ENCODE measurements at places on chromosomes 2 and 18.
A peak's percentile ranks its signal among the peaks of the same experiment; 100 is the strongest.

- DNase-seq: no peak
Measured at GRCh38 chr2:207601774-207602173, 23.4 kb downstream of the METTL21A start.

DNA sequence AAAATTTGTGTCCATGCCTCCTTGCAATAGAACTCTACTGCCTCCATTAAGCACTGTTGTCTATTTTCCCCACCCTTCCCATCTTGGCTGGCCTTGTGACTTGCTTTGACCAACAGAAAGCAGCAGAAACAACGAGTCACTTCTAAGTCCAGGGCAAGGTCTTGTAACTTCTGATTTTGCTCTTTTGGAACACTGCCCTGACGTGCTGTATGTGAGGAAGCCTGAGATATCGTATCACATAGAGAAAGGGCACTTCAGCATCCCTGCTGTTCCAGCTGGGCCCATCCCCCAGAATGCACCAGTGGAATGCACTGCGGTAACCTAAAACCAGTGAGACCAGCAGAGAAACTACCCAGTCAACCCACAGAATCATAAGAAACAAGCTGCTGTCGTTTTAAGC lies 28.1 kb downstream of the NCKAP1 start:
- DNase-seq: no peak

- DNase-seq: no peak
Measured at GRCh38 chr2:163732727-163733126, 3.1 kb downstream of the FIGN start.

DNA sequence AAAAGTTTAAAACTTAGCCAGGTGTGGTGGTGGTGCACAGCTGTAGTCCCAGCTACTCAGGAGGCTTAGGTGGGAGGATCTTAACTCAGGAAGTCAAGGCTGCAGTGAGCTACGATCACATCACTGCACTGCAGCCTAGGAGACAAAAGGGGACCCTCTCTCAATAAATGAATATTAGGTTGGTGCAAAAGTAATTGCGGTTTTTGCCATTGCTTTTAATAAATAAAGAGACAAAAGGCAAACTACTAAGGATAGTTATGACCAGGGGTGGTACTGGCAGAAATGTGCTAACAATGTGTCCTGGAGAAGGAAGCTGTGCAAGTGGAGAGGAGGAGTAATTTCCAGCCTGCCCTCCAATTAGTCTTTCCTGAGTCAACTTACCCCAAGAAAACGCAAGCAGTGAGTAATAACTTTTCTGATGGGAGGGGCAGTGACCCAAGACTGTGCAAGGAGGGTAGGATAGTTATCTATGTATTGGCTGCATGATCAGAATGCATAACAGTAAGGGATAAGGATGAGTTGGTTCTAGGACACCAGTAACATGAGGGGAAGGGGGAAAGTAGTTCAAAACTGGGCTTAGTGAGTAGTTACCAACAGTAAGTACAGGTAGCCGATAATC lies 1.5 kb downstream of the EXOC6B start:
- no peak for DNase-seq

GRCh38 chr2:11406958-11407381 lies 59.0 kb downstream of the E2F6 start:
- peak; percentile 60 for DNase-seq

GRCh38 chr2:157336137-157337010 lies 10.8 kb upstream of the ERMN start:
- DNase-seq: peak; percentile 79

DNA sequence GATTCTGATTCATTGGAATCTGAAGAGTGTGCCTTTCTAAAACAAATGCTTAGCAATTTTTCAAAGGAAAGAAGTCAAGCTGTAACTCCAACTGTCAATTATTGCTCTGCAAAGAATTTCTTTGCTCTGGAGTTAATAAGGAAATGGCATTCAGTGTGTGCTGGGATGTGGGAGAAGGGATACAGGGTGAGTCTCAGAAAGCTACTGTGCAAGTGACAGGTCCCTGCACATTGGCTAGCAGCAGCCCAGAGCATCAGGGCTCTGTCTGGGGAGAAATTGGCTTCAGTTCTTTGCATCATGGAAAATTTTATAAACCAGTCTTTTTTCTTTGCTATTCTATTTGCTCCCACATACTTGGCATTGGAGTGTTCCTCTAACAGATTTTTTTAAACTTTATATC lies 1.1 kb upstream of the SYT4 start:
- no peak for DNase-seq

DNA sequence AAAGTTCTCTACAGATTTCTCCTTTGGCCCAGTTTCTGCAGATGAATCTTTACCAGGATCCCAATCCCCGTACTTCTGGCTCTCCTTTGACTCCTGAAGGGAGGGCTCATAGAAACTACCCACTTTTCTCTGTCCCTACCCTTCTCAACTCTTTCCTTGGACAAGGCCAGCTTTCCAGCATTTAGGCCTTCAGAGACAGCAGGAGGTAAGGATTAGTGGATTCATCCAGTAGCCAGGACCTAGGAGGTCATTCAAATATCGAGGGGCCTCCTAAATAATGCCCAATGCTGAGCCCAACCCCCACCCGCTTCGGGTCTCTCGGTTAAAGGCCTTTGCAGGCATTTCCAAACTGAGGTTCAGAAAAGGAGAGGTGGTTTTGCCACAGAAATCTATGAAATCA lies 4.8 kb upstream of the ZNF532 start:
- no peak for DNase-seq

GRCh38 chr2:206410714-206411113 lies 32.6 kb upstream of the ADAM23 start:
- no peak for DNase-seq

GRCh38 chr2:71727562-71727961 lies 274.2 kb downstream of the DYSF start:
- DNase-seq: no peak

GRCh38 chr2:201769666-201770373 lies 10.9 kb downstream of the ALS2 start:
- no peak for DNase-seq

GRCh38 chr2:218501665-218502064 lies 66.5 kb downstream of the USP37 start:
- DNase-seq: no peak

GRCh38 chr18:46720521-46720920 lies 36.3 kb downstream of the ST8SIA5 start:
- no peak for DNase-seq

DNA sequence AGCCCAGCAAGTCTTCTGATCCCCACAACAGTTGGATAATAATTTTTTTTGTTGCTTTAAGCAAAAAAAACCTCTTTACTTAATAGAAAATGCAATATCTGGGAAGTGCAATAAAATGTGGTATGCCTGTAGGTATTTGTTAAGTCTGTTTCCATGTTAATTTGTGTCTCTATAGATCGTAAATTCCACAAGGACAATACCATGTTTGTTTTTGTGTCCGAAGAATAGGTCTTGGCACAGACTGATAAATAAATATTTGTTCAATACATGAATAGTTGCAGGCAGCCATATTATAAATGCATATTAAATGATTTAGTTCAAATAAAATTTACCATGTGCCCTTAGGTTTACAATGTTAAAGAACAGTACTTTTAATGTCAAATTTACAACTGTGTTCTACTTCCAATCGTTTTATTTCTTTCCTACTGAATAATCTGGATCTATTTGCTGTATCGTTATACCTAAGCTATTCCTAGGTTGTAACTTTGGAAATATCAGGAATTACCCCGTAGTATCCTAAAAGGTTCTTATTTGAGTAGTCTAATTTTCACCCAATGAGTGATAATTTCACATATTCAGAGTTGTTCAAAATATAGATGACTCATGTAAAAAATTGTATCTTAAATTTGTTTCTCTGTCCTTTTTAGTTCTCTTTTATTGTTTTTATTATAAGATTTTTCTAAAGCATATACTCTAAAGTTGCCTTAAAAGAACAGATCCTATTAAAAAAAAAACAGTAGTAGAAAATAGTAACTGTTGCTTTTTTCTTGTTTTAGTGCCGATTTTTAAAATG lies 151.8 kb downstream of the EHBP1 start:
- no peak for DNase-seq

DNA sequence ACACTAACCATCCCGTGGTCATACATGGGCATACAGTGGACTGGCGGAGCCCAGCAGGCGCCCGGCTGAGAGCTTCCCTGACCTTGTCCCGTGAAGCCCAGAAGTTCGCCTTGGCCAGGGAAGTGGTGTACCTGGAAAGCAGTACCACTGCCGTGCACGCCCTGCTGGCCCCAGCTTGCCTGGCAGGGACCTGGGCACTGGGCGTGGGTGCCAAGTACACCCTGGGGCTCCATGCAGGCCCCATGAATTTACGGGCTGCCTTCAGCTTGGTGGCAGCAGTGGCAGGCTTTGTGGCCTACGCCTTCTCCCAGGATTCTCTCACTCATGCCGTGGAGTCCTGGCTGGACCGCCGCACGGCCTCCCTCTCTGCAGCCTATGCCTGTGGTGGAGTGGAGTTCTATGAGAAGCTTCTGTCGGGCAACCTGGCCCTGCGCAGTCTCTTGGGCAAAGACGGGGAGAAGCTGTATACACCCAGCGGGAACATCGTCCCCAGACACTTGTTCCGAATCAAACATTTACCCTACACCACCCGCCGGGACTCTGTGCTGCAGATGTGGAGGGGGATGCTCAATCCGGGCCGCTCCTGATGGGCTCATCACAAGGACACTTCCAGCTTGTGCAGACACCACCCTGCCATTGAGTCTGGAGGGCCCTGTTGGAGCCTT lies 2.3 kb downstream of the TMEM177 start:
- DNase-seq: no peak

- no peak for DNase-seq
Measured at GRCh38 chr2:182366628-182367027, 60.2 kb downstream of the PDE1A start.

DNA sequence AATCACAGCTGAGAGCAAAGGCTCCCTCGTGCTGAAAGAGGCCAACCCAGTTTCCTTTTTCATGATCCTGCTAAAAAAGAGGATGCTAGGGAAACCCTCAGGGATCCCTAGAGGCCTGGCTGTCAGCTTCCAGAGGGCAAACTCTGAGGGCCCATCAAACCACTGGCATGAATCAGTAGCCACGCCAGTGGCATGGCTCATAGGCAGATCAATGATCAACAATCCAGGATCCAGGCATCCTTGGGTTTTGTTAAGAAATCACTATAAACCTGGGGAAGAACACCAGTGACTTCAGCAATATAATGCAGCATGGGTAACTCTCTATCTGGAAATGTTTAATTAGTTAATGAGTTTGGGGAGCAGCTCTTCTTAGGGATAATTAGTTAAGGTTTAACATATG lies 286.5 kb downstream of the C1D start:
- DNase-seq: no peak

GRCh38 chr2:33042265-33042664 lies 95.5 kb downstream of the LTBP1 start:
- DNase-seq: no peak

DNA sequence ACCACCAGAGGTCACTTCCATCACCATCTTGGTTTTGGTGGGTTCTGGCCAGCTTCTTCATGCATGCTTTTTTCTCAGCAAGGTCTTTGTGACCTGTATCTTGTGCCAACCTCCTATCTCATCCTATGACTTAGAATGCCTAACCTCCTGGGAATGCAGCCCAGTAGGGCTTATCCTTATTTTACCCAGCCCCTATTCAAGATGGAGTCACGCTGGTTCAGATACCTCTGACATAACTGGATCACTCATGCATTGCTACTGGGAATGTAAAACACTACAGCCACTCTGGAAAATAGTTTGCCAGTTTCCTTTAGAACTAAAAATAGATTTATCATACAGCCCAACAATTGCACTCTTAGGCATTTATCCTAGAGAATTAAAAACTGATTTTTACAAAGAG lies 219.2 kb downstream of the IRS1 start:
- no peak for DNase-seq

DNA sequence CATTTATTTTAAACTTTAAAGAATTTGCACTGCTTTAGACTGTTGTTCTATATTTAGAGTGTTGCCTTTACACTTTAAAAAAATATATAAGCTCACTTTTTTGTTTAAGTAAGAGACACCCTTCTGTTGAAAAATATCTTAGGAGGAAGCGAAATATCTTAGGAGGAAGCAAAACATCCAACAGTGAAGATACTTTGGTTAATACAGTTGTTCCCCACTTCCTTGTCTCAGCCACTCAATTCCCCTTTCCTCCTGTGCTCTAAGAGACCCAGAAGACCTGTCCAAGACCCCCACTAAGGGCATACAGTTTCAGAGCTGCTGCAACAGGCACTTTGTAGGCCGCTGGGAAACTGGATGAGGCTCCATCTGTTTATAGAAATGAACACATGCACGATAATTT lies 5.7 kb downstream of the SERPINB8 start:
- no peak for DNase-seq

DNA sequence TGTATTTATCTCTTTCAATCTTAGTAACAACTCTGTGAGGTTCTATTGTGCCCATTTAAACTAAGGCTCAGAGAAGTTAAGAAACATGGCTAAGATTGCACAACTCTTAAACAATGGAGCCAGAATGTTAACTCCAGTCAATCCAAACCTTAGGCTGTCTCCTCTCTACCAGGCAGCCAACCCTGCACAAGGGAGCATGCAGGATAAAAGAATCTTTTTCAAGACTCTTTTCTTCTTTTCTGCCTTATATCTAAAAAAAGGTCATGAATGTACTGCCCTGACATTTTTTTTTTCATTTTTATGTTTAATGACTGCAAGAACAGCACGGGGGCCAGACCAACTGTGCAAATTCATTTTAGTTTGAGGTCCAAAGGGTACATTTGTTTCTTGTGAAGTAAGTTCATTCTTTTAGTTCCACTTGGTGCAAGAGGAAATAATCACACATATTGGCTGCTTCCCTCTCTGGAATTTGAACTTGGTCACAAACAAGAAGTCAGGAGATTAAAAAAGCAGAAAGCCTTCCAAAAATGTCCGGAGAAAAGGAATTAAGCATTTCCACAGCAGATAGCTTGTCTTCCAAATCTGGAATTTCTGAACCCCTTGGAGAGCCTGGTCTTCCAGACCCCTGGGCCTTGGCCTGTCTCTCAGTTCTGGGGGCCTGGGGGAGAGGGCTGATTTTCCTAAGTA lies 96.0 kb upstream of the RIOK3 start:
- DNase-seq: no peak

DNA sequence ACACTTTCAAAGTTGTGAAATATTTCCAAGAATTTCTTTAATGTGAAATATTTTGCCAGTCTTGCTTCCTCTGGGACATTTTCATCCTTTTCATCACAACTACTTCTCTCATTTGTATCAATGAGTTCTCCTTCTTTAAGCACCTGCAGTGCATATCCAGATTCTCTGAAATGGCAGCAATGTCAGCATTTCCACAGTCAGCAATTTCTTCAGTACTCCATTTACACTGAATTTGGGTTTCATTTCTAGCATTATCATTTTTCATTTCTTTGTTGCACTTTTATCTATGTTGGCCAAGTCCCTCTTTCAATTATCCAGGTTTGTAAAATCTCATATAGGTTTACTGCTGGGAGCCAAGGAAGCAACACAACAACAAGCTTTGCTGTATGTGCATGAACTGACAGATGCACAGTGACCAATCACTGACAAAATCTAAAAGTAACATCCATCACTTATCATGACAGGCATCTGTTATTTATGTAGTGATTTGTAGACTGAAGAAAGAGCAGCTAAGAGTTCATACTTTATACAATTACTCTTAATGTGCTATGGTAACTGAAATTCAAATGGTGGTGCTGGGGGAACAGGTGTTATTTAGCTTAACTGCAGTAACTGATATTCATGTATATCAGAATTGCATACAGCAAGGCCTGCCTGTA lies 43.9 kb downstream of the SS18 start:
- no peak for DNase-seq

Data from Karpas-422 (cell line).